ENCODE measurements at places on chromosomes 6 and 20.

DNA sequence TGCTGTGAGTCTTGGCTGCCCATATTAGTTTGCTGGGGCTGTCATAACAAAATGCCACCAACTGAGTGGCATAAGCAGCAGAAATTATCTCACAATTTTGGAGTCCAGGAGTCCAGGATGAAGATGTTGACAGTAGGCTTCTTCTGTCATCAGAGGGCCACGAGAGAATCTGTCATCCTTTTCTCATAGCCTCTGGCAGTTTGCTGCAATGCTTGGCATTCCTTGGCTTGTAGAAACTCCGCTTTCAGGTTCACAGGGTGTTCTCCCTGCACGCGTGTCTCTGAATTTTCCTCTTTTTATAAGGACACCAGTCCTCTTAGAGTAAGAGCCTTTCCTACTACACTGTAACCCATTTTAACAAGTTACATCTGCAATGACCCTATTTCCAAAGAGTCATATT is 838.4 kb downstream of the TFAP2A start:
- DNase-seq, result no peak

DNA sequence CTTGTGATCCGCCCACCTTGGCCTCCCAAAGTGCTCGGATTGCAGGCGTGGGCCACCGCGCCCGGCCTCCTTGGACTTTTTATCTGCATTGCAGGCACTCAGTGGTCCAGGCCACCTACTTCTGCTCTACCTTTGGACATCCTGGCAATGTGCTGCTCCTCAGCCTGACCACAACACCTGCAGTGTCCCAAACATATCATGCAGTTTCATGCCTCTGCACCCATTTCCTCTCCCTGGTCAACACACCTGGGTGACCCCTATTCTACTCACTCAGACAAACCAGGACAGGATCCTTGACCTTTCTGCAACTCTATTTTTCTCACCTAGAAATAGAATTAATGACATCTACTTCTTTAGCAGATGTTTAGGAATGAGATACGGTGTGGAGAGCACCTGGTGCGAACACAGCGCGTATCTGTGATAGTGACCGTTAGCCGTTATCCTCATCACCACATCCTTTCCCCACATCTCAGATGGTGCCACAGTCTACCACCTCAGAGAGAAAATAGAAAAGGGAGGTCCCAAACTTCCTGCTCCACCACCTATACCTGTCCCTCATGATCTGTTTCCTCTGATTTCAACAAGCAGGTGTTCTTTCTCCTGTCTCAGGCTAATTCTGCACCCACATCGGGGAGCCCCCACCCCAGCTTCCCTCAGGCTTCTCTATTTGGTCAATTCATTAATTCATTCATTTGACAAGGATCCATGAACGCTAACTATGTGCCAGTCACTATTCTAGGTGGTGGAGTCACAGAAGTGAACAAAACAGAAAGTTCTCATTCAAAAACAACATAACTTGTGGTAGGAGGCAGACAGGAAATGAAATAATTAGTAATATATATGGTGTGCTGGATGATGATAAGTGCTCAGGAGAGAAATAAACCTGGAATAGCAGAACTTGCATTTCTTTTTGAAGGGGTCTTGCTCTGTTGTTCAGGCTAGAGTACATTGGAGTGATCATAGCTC is 4.3 kb upstream of the BTN3A2 start:
- no peak for DNase-seq

DNA sequence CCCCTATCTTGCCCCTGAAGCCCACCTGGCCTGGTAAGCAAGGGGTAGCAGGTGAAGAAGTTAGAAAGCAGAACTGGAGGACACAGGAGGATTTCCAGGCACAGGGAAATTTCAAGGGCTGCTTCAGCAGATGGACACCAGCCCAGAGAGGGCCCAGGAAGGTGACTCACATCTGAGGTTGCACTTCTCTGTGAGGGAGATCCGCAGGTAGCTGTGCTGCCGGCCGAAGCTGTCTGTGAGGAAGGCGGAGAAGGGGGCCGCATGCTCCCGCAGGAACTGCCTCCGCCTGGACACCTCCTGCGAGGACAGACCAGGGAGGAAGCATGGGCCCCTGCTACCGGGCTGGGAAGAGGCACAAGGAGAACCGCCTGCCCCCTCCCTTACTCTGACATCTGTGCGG is 7.1 kb downstream of the MOCS1 start:
- no peak for DNase-seq

GRCh38 chr6:141488488-141488887 is 644.2 kb upstream of the GJE1 start:
- no peak for DNase-seq

- DNase-seq, result no peak
Measured at GRCh38 chr6:85314586-85314985, 135.3 kb upstream of the NT5E start.

- peak; percentile 37 for DNase-seq
Measured at GRCh38 chr6:34154668-34155447, 9.0 kb upstream of the GRM4 start.

DNA sequence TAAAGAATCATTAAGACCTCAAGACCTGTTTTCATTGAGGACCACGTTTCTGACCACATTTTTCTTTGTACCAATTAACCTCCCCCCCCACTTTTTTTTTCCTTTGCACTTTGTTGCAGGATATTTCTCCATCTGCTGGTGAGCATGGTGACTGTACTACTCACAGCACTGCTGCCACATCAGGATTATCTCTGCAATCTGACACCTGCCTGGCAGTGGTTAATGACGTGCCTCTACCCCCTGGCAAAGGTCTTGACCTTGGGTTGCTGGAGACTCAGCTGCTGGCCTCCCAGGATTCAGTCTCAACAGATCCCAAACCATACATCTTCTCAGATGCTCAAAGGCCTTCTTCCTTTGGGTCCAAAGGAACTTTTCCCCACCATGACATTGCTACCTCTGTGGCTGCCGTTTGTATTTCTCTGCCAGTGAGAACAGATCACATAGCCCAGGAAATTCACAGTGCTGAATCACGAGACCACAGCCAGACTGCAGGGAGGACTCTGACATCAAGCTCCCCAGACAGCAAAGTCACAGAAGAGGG is 46.6 kb upstream of the EDN3 start:
- DNase-seq, result no peak

GRCh38 chr6:161079566-161080262 is 88.1 kb downstream of the MAP3K4 start:
- DNase-seq, result peak; percentile 18

DNA sequence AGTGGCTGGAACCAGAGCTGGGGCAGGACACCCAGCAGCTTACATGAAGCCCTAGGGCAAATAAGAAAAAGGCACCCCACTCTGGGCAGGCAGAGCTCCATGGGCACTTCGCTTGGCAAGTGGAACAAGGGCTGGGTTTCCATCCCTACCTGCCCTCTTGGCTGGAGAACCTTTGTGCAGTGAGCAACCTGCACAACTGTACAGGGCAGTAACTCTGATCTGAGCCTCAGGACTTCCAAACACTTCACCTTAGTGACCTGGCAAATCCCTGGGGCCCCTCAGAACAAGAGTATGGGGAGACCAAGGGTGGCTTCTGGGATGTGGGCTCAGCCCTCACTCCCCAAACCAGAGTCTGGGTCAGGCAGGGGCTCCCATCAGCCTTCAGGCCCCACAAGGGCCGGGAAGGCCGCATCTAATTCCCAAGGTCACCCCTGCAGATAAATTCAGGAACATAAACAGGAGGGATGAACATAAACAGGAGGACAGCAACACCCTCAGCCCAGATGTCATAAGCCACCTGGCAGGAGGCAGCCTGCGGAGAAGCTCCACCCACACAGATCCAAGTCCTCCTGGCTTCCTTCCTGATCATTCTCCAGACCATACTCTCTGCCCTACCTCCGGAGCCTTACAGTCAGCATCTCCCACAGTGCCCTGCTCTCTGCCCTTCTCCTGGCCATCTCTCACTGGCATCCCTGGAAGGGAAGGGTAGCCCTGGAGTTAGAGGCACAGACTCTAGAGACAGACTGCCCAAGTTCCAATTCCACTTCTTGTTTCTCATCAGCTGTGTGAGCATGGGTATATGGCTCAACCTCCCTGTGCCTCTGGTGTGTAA is 37.5 kb downstream of the HNF4A start:
- DNase-seq, result no peak

DNA sequence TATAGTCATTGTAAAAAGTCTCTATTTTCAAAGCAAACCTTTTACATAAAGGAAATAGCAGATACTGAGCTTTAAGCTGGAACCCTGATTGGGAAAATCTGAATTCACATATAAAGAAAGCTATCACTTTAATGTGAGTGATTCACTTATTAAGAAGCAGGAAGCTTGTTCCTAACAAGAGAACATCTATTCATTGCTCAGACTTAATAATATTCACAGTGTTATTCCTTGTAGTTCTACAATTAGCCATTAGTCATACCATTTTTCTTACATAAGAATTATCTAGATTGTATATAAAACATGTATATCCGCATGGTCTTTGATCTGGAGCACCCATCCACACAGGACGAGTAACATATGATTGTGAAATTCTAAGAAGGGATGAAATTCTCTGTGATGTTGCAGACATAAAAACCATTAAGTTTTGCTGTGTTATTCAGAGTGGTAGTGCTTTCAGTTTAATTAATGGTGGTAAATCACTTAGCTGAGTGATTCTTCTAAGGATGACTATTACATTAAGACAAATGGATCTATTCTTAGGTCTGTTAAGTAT is 71.1 kb upstream of the FOXQ1 start:
- no peak for DNase-seq

- no peak for DNase-seq
Measured at GRCh38 chr6:14512246-14512645, 394.7 kb downstream of the CD83 start.

GRCh38 chr6:5850848-5851255 is 155.9 kb downstream of the NRN1 start:
- DNase-seq, result no peak

DNA sequence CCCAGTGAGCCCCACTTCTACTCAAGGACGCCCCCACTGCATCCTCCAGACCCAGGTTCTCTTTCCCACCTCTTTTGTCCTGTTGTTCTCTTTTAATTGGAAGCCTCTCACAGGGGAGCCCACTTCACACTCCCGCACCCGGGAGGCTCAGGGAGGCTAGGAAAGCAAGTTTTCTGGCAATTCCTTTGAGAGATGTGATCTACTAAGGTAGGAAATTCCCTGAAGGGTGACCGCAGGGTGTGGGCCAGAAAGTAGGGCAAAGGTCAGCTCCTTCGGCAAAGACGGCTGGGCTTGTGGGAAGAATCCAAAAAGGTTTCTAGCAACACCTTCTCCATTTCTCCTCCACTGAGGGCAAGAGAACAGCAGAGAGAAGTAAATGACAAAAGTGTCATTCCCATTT is 98.1 kb upstream of the PTPN1 start:
- DNase-seq, result no peak

DNA sequence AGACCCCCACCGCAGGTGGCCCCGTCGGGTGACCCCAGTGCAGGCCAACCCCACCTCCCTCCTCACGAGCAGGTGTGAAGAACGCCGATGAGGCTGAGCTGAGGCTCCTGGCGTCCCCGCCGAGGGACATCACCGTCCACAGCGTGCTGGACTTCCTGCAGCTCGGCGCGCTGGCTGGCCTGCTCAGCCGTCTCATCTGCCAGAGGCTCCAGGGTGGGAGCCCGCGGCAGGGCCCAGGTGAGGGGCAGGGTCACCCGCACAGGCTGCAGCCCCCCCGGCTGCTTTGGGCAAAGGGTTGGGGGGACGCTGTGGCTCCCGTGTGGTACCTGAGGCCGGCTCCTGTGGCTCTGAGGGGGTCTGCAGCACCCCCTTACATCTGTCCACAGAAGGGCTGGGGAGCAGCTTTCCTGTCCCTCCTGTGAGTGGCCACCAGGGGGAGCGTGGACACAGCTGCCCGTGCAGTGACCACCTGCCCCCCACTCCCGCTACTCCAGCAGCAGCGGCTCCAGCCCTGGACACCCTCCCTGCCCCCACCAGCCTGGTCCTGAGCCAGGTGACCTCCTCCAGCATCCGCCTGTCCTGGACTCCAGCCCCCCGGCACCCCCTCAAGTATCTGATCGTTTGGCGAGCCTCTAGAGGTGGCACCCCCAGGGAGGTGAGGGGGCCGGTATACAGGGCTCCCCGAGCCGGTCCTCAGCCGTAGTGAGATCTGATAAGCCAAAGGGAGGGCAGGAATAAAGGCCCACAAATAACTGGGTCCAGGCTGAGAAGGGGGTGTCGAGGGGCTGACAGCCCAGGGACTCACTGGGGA is 16.5 kb downstream of the COL20A1 start:
- no peak for DNase-seq

DNA sequence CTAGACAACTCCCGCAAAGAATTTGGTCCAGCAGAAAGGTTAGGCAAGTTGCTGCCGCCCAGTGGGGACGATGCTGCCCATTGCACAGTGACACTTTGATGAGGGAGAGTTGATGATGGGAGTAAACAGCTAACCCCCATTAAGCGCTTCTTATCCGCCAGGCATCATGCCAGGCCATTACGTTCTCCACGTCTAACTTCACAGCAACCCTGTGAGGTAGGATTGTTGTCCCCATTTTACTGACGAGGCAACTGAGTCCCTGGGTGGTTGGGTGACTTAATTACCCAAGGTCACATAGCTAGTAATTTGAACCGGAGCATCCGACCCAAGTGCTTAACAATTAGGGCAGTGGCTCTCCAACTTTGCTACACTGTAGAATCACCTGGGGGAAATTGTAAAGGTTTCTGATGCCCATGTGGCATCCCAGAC is 738 bp downstream of the RALGAPB start:
- no peak for DNase-seq

DNA sequence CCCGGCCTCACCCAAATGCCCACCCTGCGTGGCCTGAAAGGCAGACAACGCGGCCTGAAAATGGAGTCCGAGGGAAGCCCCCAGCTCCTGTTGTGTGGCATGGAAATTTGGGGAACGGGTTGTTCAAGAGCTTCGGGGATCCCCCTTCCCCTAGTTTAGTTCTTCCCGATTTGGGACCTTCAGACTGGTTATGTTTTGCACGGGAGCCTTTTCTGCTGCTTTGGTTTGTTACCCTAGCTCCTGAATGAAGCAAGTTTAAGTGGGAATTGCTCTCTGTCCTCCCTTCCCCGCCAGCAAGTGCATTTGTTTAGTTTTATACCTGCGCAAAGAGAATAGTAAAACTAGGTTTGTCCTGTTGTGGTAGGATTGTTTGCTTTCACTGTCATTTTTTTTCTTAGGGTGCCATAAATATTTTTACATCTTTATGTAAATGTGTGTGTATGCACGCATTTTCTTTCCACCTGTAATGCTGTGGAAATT is 604 bp downstream of the SH3BGRL2 start:
- no peak for DNase-seq

- no peak for DNase-seq
Measured at GRCh38 chr6:47464052-47464451, 13.5 kb upstream of the CD2AP start.

DNA sequence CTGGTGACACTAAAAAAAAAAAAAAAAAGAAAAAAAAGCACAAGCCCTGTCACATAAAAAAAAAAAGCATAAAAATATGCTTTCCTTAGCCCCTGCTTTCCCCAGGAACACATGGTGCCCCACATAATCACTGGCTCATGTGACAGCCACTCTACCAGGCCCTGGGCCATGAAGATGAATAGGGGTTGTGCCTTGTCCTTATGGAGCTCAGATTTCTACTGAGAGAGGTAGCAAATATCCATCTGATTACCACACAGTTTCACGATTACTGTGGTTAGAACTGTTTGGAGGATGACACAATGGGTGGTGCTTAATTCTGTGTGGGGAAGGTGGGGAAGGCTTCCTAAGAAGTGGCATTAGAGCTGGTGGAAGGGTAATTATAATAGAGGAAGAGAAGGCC is 9.3 kb downstream of the RAET1E start:
- DNase-seq, result no peak

All from stimulated activated CD8-positive, alpha-beta memory T cell treated with anti-CD3 and anti-CD28 coated beads, Interleukin-15, amount 100 ng/mL, for 4 hours (primary cell).